ENCODE measurements at places on chromosomes 13 and 19.

- no peak for DNase-seq
These were observed 142.2 kb upstream of the ZNF507 start for GRCh38 chr19:32203161-32203560.

- no peak for DNase-seq
These were observed 24.5 kb downstream of the TEX101 start for GRCh38 chr19:43439032-43439708.

DNA sequence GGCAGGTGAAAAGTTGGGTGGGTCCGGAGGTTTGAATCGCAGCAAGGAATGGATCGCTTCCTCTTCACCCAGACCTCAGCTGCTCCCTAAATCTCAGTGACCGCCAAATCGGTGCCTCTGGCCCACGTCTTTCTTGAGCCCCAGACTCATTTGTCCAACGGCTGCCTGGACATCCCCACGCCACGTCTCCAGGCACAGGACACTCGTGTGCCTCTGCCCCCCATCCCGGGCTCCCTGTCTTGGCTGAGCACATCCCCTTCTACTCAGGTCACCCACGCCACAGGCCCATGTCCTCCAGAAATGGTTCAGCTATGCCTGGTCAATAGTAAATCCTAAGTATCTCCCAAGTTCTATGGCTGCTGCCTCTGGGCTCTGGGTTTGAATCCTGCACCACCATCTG is 56.6 kb downstream of the CDADC1 start:
- no peak for DNase-seq

- no peak for DNase-seq
These were observed 13.7 kb upstream of the FARP1 start for GRCh38 chr13:98129059-98129746.

DNA sequence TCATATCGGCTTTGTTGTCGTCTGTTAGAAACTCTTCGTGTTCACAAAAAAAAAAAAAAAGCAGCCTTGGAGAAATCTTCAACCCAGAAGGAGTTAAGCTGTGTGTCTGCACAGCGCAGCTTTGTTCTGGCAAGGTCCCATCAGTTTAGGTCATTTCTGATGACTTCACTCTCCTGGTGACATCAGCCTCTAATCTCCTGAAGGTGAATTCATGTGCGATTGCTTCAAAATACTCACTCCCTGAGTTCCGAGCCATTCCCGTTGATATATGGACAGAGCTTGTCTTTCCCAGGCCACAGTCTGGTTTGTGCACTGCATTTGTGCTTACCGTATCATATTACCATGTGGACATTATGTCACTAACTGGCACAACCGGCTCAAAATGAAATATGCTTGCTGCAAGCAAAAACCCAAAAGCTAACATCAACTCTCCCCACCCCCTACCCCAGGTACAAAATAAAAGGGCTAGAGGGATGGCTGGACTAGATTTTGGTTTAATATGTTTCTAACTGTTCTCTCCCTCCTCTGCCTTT is 342.4 kb downstream of the KCNRG start:
- DNase-seq = no peak

DNA sequence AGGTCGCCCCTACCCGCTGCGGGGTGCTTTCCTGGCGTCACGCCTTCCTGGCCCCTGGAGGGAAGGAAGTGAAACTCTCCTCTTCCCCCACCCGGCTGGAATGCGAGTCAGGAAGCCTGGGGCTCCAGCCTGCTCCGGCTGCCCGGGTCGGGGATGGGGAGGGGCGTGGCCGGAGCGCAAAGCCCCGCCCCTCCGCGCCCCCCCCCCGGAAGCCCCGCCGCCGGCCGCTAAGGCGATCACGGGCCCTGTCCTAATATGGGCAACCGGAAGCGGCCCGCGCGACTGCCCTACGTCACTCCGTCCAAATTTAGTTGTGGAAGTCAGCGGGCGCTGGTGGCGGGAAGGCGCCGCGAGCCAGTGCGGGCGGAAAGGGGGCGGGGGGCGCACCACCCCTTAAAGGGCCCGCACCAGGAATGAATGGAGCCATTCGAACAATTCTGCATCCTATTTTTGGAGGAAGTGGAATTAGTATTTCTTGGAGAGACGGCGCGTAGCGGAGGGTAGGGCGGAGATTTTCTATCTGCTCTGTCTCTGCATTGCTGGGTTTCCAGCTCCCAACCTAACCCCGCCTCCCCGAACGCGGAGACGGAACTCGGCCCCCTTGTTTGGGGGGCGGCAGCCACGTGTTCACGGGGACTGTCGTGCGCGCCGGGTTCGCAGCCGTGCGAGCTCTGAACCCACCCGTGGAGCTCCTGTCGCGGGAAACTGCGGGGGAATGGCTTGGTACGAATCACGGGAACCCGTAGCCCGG is 1.6 kb downstream of the IER2 start:
- peak; percentile 93 for DNase-seq

DNA sequence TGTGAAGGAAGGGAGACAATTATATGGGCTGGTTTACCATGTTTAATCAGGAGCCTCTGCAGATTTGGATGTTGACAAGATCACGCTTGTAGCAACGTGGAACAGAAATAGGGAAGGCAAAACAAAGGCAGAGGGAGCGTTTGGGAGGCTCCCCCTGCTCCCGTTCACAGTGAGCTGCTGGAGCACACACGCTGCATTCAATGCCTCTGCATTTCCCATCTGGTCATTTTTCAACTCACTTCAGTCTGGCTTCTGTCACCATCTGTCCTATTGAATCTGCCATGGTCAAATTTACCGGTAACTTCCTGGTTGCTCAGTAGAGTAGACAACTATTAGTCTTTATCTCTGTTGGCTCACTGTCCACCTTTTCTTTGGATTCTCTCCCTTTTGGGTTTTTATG is 91.0 kb downstream of the NHLRC3 start:
- no peak for DNase-seq

GRCh38 chr13:42498521-42498920 is 75.4 kb upstream of the TNFSF11 start:
- DNase-seq = no peak

GRCh38 chr13:33471204-33471603 is 185.6 kb upstream of the STARD13 start:
- no peak for DNase-seq

DNA sequence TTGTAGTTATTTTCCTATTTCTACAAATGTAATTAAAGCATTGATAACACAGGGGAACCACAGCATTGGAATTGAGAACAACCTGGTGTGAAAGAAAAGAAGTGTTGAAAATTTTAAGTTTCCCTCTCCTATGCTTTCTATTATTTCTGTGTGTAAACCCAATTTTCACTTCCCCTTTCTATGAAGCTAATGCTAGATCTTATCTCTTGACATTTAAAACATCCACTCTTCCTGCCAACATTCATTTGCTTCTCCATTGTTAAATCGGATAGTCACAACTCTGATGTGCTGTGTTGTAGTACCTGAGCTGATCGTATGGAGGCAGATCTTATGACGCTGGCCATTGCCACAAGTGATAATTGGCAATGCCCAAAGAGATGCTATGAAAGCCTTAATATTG is 203.0 kb downstream of the ITGBL1 start:
- DNase-seq = no peak

- no peak for DNase-seq
These were observed 5.1 kb downstream of the CRX start for GRCh38 chr19:47826800-47827199.

GRCh38 chr13:113292021-113292862 is 4.8 kb upstream of the LAMP1 start:
- peak; percentile 16 for DNase-seq

GRCh38 chr13:46529216-46529919 is 23.6 kb upstream of the LRCH1 start:
- no peak for DNase-seq

DNA sequence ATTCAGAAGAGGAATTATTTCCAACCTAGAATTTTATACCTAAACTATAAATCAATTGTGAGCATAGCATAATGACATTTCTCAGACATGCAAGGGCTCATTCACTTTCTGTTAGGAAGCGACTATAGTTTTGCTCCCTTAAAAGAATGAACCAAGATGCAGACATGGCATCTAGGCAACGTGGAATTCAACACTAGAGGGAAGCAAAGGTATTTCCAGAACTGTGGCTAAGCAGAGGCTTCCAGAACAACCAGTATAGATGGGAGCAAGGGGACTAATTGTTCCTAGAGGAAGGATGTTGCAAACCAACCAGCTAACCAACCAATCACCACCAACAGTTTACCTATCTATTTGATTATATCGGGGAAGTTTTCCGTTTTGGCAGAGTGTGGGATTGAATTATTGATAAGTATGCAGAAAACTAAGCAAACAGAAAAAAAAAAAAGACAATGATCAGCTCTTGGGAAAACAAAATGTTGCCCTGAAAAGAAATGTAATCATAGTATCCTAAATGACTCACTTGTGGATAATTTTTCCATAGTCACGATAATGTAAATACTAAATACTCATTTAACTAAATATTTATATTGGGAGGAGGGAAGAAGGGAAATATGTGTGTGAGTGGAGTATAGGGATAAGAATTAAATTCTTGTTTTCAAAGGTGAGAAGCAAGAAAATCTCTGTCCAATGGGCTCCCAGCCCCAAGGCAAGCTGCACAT is 21.1 kb downstream of the ARL11 start:
- DNase-seq = no peak

GRCh38 chr13:71672512-71672911 is 194.5 kb downstream of the DACH1 start:
- DNase-seq = no peak

DNA sequence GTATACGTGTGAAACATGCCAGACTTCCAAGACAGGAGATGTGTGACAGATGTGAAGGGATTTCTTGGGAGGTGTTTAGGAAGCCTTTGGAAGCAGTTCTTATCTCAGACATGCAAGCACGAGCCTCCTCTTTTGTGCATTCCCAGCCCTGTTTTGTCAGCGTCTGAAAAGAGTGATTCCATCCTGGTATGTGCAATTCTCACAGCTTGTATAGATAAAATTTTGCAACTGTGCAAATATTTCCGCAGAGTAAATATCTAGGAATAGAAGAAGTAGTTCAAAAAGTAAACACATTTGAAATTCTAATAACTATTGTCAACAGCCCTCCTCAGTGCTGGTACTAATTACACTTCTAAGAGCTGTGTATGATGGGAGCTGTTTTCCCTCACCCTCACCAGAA is 72.3 kb upstream of the C1QTNF9B start:
- no peak for DNase-seq

All from stimulated activated CD4-positive, alpha-beta T cell treated with anti-CD3 and anti-CD28 coated beads, Interleukin-12 subunit alpha, Interleukin-12 subunit beta, amount 100 ng/mL, for 4 hours (primary cell).